ENCODE measurements at places on chromosomes 2 and 18. TPM values are rescaled to one million over a fixed set of nuclear protein-coding genes. Genes with fewer than 3 reads are reported as not detected.

DNA sequence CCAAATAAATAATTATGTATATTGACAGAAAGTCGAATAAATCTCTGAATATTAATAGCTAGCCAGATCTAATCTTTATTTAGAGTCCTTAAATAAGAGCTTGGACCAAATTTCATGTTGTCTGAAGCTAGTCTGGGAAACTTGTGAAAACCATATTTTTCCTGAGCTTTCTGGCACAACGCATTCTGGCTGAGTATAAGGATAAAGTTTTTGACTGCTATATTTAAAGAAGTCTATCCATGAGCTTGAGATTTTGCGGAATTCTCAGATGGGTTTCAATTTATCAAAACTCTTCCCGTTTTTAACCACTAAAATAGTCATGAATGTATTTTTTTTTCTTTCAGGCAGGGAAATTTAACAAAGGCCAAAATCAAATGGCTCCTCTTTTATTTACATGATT, 23.8 kb downstream of the FAP start:
- no peak for DNase-seq

The KCNJ3 gene
- polyA plus RNA-seq: not detected

DNA sequence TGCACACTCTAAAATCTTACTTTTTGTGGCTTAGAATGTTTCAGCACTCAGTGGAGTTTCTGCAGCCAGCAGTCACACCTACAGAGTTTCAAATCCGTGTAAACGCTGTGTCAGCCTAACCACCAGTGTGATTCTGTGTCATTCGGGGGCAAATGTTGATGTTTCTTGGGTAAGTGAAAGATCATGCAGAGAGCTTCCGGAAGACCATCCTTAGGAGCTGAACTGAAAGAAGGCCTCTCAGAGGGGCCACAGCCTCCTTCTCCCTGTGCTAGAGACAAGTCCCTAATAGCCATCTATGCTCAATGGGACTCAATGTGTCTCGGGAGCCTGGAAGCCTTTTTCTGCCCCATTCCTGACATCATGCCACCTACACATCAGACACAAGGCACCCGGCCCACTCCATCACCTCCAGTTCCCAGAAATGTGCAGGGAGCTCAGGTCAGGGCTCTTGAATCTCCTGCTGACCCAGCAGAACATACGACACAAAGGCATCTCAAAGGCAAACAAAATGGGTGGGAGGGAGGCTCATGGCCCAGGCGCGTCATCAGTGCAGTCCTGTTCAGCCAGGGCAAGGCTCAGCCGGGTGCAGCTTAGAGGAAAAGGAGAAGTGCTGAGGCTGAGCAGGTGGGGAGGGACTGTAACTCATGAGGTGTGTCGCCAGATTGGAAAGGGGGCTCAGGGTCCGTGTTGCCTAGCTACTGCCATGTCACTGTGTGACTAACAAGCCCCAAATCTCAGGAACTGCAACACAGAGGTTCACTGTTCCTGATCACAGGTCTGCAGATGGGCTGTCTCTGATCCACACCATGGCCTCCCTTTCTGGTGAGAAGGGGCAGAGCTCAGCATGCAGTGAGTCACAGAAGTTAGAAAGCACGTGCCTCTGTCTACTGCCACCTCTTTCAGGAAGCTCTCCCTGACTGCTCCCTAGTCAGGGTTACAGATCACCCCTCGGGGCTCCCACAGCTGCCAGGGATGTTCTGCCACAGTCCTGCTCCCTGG, 82.0 kb downstream of the SMAD7 start:
- DNase-seq: peak; percentile 5

The HOXD12 gene
- not detected for polyA plus RNA-seq

The ERMN gene
- not detected for polyA plus RNA-seq

DNA sequence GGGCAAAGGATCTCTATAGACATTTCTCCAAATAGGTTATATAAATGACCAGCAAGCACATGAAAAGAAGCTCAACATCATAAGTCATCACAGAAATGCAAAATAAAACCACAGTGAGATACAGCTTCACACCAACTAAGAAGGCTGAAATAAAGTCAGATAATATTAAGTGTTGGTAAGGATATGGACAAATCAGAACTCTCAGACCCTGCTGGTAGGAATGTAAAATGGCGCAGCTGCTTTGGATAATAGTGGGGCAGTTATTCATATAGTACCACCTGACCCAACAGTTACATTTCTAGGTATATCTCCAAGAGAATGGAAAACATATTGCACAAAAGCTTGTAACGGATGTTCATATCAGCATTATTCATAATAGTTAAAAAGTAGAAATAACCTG, 14.0 kb downstream of the EPB41L5 start:
- no peak for DNase-seq

DNA sequence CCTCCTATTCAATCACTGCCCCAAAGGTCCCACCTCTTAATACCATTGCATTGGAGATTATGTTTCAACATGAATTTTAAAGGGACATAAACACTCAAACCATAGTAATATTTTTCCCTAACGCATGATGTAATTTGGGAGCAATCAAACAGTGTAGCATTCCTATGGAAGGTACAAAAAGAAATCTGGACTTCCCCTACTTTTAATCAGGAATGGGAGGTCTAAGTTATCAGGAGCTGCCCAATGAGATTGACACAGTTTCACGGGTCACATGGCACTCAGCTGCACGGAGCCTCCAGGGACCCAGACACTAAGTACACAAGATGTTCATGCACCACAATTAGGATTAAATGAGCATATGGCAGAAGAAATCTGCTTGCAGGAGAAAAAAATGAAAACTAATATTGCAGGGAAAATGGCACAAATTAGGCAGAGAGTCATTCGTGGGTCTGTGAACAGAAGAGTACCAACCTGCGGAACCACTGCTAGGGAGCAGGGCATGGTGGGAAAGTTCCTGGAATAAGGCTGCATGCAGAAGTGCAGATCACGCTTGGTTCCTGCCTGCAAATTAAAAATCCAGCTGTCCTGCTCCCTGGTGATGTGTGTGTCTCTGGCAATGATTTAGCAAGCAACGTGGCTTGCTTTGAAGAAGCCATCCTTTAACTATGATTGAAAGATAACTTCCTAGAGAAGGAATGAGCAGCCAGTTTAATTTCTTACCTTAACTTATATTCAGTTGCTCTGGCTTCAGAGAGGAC, 326.6 kb upstream of the ID2 start:
- no peak for DNase-seq

DNA sequence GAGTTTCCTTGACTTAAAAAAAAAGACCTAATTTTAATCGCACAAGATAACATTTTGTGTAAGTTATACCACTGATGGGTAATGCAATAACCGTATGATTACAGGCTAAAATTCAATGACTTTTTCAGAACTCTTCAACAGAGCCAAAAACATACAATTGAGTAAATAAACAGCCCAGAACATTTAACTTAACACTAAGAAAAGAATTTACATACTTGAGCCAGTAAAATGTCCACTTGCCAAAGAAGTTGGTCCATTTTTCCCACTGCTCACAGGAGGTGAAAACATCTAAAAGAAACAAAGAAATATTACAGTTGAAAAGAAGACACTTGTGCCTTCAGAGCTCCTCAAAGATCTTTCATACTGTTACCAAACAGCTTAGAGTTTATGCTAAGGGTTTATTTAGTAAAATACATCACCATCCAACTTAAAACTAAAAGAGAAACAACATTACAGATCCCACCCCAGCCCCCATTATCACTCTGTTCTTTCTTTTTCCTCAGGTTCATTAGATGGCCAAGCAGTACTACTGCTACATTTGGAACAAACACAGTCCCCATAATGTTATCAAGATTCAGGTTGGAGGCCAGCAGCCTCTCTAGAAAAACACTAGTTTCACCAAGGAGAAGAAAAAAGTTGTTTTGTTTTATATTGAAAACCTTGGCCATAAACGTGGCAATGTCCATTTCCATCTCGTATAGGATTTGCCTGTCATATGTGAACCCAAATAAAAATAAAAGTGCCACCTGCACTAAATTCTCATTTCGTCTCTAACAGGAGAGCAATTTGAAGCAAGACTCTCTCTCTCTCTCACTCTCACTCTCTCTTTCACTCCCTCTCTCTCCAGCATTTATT, 2.7 kb downstream of the TCF4 start:
- DNase-seq: no peak

- peak; percentile 31 for DNase-seq
Measured at GRCh38 chr2:224160917-224161316, 121.8 kb upstream of the SERPINE2 start.

DNA sequence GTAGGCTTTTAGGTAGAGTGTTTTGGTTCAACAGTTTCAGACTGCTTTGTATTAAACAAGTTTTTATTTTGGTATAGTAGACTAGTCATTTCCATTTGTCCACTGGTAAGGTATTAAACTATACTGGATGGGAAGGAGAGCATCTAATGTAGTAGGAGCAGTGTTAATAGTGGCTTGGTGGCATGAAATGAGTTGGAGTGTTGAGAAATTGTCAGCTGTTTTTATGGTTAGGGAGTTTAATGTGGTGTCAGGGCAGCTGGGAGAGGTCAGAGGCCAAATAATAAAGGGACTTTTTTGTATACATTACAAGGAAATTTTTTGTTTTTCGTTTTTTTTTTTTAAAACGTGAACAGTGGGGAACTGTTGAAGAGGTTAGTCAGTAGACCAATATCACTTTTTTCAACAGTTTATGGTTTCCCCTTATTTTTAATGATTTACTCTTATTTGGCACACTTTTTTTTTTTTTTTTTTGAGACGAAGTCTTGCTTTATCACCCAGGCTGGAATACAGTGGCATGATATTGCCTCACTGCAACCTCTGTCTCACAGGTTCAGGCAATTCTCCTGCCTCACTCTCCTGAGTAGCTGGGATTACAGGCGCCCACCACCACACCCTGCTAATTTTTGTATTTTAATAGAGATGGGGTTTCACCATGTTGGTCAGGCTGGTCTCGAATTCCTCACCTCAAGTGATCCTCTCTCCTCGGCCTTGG, 21.2 kb downstream of the ACTR3 start:
- no peak for DNase-seq

The TLX2 gene
- 0.05 TPM for polyA plus RNA-seq

GRCh38 chr2:14137643-14138042, 494.9 kb upstream of the LRATD1 start:
- DNase-seq: no peak

GRCh38 chr2:172099472-172100079, 3.1 kb downstream of the DLX2 start:
- DNase-seq: no peak

The TRABD2A gene
- polyA plus RNA-seq: 11.5 TPM

GRCh38 chr2:208415255-208415654, 8.7 kb downstream of the PTH2R start:
- no peak for DNase-seq

- DNase-seq: no peak
Measured at GRCh38 chr18:7037470-7037869, 80.1 kb downstream of the LAMA1 start.

- DNase-seq: no peak
Measured at GRCh38 chr2:109124982-109125592, 3.9 kb upstream of the SH3RF3 start.

GRCh38 chr2:235070063-235070706, 118.4 kb downstream of the SH3BP4 start:
- DNase-seq: no peak

The CNTNAP5 gene
- not detected for polyA plus RNA-seq

The PFN4 gene
- 0.42 TPM for polyA plus RNA-seq

The PID1 gene
- polyA plus RNA-seq: 1.3 TPM

The CYBRD1 gene
- 12.7 TPM for polyA plus RNA-seq

GRCh38 chr2:182999348-183000028, 38.8 kb downstream of the NCKAP1 start:
- no peak for DNase-seq

DNA sequence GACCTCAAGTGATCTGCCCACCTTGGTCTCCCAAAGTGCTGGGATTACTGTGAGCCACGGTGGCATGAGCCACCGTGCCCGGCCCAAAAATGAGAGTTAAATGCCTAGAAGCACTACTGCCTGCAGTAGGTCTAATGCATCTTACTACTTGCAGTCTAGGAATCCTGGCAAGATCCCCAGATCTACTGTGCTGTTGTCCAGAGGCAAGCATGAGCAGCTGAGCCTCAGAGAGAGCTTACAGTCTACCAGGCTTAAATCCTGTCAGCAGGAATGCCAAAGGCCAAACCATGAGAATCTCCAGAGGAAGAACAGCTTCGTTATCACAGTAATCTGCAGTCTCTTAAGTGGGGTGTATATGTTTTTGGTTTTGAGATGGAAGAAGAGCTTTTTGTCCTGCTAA, 54.4 kb downstream of the XRCC5 start:
- no peak for DNase-seq

- no peak for DNase-seq
Measured at GRCh38 chr18:76213991-76214390, 281.1 kb downstream of the ZNF516 start.

The NEU2 gene
- not detected for polyA plus RNA-seq

DNA sequence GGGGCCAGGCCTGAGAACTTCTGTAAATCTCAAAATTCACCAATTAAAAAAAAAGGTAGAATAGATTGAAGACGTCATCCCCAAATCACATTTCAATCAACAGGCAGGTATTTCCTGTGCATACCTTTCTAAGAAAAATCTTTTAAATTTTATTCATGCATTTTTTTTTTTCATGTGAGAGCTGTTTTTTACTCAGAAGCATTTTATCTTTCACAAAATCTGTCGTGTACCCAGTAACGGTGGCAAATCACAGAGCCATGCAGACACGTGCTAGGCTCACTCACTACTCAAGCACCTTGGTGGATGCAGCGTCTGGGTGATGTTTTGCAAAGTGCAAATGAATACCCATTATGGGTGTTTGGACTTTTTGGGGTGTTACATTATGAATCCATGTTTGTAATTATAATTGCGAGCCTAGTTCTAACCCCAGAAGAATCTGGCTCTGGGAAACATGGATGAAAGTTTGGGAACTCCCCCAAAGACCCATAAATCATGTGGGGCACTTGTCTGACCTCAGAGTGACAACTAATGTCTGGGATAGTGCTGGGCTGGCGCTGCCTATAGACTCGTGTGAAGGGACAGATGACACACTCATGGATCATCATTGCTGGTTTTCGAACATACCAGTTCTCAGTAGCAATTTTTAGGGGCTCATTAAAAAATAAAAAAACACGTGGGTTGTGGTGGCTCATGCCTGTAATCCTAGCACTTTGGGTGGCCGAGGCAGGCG, 335.2 kb downstream of the LPIN1 start:
- no peak for DNase-seq

- no peak for DNase-seq
Measured at GRCh38 chr2:45083175-45083574, 73.9 kb upstream of the SIX2 start.

GRCh38 chr2:99425022-99425421, 64.8 kb downstream of the REV1 start:
- peak; percentile 46 for DNase-seq

- no peak for DNase-seq
Measured at GRCh38 chr2:240925191-240925567, 19.0 kb downstream of the CROCC2 start.

The XIRP2 gene
- polyA plus RNA-seq: 0.03 TPM
